ENCODE measurements at places on chromosomes 2 and 18.
A peak's percentile ranks its signal among the peaks of the same experiment; 100 is the strongest.

DNA sequence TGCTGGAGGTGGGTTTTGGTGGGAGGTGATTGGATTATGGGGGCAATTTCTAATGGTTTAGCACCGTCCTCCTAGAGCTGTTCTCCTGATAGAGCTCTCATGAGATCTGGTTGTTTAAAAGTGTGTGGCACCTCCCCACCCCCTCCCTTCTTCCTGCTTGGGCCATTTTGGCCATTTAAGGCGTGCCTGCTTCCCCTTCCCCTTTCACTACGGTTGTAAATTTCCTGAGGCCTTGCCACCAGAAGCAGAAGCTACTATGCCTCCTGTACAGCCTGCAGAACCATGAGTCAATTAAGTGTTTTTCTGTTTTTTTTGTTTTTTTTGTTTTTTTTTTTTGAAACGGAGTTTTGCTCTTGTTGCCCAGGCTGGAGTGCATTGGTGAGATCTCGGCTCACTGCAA lies 335.7 kb upstream of the HS6ST1 start:
- DNase-seq, result no peak

GRCh38 chr2:54904836-54905235 lies 145.4 kb downstream of the RTN4 start:
- no peak for DNase-seq

- no peak for DNase-seq
Observed at GRCh38 chr2:64007924-64008323, 11.3 kb downstream of the VPS54 start.

- DNase-seq, result peak; percentile 72
Observed at GRCh38 chr2:131105950-131106801, 1.0 kb downstream of the PLEKHB2 start.

- no peak for DNase-seq
Observed at GRCh38 chr2:195369218-195369587, 287.8 kb upstream of the SLC39A10 start.

- DNase-seq, result no peak
Observed at GRCh38 chr2:101410114-101410513, 22.8 kb upstream of the CREG2 start.

DNA sequence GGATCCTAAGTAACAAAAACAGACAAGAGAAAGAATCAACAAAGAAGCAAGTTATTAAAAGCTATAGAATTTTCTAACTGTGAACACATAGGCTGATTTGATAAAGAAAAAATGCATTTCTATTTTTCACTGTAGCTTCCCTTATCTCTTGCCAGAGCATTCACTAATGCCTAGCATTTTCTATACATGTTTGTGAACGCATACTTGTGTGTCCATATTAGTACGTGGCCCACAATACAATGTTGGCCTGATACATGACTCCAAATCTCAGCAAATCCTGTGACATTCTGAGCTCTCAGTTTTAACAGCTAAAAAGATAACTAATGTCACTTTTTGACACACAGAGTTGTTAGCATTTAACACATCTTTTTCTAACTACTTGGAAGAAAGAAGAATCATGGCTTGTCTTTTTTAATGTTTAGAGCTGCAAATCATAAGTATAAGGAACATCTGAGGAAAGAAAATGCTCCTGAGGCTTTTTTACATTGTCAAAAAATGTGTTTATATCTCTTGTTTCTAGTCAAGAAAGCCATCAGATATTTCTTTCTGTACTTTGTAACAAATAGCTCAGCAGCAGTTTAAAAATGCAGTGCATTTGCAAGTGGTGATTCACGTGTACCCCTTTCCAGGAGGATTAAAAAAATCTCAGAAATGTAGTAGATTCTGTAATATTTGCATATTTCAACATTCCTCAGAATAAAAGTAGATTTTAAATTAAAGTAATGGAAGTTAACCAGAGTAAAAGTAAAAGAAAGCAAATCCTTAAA lies 1646.8 kb upstream of the TMEFF2 start:
- no peak for DNase-seq

GRCh38 chr2:222864296-222864695 lies 3.5 kb downstream of the ACSL3 start:
- DNase-seq, result no peak

DNA sequence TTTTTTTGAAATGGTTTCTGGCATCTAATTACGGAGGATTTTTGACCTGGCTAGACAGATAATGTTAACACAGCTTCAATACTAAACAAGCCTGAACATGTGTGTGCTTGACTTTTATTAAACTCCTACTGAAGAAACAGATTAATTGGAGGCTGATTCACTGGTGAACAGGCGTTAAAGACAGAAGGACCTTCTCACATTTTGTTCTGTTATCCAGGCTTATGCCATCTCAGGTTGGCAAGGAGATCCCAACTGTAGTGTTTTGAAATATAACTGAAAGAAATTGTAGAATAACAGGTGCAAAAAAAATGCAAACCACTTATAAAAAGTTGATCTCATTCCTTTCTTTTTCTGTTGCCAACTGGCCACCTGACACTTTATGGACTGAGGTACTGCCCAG lies 269.6 kb downstream of the ARHGAP15 start:
- no peak for DNase-seq

DNA sequence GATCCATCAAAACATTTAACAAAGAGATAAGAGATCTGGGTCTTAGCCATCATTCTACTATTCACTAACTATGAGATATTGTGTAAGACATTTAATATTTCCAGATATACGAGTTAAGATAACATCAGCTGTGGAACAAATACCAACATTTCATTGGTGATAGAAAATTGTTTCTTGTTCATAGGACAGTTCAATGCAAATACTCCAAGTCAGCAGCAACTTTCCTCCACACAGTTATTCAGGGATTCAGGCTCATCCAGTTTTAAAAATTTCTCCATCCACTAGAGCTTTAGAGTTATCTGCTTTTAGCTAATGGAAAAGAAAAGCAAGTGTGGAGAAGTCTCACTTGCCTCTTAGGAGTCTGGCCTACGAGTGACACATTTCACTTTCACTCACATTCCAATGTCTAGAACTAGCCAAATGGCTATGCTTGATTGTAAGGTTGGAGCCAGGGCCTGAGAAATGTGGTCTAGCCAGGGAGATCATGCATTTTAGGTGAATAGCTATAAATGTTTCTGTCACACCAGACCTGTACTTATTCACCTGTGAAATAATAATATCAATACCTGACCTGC lies 119.3 kb upstream of the MAPRE2 start:
- DNase-seq, result no peak

GRCh38 chr2:176781570-176782217 lies 430.9 kb upstream of the HNRNPA3 start:
- no peak for DNase-seq

GRCh38 chr2:47243596-47244323 lies 88.7 kb upstream of the STPG4 start:
- DNase-seq, result no peak

DNA sequence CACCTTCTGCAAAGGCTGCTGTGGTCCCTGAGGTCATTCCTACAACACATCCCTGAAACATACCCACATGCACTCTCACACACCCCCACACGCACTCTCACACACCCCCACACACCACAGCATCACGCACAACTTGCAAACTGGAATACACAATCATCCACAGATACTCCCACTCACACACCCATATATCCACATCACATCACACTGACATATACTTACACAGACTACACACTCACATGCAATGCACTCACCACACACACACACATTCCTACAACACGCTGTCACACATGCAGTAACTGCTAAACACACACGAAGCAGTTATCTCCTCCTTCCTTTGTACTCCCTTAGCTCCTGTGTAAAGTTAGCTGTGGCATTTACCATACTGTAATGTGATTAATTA lies 57.1 kb upstream of the PKDCC start:
- DNase-seq, result no peak

GRCh38 chr2:233706720-233707119 lies 6.0 kb upstream of the UGT1A5 start:
- no peak for DNase-seq

DNA sequence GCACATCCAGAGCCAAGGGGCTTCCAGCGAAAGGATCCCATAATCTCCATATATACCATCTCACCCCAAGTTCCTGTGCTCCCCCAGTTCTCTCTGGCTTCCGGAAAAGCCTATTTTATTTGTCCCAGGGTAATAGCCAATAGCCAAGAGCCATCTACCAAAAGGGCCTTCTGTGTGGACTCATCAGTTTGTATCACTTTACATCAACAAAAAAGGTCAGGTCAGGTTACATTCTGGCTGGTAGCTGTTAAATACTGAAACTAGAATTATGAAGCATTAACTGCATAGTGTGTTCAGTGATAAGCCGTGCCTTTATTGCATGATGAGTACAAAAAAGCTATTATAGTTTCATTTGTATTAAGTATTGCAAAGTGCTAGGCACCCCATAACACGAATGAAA lies 223.7 kb downstream of the IRS1 start:
- no peak for DNase-seq

- no peak for DNase-seq
Observed at GRCh38 chr2:76446872-76447271, 736.2 kb upstream of the GCFC2 start.

GRCh38 chr2:231664727-231665126 lies 43.6 kb upstream of the PTMA start:
- no peak for DNase-seq
